MV-4-11 (cell line): ENCODE measurements at places on chromosomes 16 and 17.

- no peak for DNase-seq
Measured at GRCh38 chr17:58341861-58342475, 10.0 kb downstream of the SUPT4H1 start.

GRCh38 chr17:30964876-30965275, 6.0 kb upstream of the RNF135 start:
- no peak for DNase-seq

GRCh38 chr16:73378471-73378870, 330.5 kb upstream of the ZFHX3 start:
- no peak for DNase-seq

- no peak for DNase-seq
Measured at GRCh38 chr16:83285921-83286320, 521.9 kb upstream of the HSBP1 start.

DNA sequence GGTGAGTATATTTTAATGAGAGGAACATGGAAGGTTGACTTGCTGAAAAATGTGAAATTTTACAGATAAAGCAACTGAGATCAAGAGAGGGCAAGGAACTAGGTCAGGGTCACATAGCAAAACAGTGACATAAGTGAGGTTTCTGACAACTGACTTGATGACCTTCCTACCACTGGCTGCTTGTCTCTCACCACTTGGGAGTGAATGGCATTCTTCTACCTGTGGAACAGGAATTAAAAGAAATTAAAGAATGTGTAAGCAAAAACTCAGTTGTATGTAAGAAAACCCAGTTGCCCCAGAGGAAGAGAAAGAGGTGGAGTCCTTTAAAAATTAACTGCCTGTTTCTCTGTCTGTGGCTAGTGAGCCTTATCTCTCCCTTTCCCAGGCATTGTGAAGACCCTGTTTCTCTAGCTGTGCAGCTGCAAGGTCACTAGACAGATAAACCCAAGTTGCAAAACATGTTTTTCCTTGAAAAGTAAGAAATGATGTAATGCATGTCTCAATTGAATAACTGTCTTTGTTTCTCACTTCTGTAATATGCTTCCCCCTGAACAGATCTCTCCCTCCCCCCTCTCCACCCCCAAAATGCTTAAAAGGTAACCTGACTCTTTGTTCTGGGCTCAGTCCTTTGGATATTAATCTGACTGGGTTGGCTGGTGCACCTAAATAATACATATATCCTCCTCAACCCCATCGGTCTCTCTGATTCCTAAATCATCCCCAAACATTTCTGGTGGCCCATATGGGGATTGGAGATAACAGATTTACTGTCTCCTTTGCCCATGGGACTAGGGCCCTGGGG, 23.4 kb downstream of the ACSM1 start:
- DNase-seq: peak; percentile 93
